Smooth muscle cell of the brain vasculature (primary cell): ENCODE measurements at places on chromosomes 7 and 10.

DNA sequence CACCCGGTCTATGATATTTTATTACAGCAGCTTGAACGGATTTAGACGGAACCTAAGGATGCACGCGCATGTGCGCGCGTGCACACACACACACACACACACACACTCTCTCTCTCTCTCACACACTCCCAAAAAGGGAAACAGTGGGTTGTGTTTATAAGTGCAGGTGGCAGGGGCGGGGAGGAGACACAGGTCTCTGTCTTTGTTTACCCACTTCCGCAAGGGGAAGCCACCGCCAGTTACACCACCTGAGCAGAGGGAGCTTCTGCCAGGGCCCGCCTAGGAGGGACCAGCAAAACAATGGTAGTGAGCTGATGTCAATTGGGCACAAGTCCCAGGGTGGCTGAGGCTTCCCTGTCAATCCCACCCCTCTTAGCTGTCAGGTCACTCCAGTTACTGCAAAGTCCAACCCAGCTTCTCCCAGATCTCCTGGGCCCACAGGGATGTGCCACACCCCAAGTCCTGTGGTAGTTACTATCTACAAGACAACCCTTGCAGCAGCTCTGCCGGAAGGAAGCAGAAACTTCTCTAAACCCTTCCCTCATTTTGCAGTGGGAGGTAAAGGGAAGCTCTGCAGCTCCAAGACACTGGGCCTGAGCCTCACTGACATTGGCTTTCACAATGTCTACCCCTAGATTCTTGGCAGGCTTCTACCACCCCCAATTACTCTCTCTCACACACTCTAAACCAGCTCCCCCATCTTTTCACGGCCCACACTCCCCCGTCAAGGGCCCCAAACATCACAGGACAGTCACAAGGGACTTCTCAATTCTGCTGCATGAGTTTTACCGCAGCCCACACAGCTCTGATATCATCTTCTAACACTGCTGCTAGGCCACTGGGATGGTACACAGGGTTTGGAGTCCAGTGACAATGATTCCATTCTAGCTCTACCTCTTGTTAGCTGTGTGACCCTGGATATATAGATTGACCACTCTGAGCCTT, 17.6 kb downstream of the ANXA11 start:
- DNase-seq: no peak

- no peak for DNase-seq
Measured at GRCh38 chr7:93051660-93052059, 66.1 kb downstream of the SAMD9 start.

GRCh38 chr7:117800406-117800805, 72.8 kb downstream of the CTTNBP2 start:
- DNase-seq: no peak

- DNase-seq: no peak
Measured at GRCh38 chr7:51476026-51476425, 159.4 kb upstream of the COBL start.

DNA sequence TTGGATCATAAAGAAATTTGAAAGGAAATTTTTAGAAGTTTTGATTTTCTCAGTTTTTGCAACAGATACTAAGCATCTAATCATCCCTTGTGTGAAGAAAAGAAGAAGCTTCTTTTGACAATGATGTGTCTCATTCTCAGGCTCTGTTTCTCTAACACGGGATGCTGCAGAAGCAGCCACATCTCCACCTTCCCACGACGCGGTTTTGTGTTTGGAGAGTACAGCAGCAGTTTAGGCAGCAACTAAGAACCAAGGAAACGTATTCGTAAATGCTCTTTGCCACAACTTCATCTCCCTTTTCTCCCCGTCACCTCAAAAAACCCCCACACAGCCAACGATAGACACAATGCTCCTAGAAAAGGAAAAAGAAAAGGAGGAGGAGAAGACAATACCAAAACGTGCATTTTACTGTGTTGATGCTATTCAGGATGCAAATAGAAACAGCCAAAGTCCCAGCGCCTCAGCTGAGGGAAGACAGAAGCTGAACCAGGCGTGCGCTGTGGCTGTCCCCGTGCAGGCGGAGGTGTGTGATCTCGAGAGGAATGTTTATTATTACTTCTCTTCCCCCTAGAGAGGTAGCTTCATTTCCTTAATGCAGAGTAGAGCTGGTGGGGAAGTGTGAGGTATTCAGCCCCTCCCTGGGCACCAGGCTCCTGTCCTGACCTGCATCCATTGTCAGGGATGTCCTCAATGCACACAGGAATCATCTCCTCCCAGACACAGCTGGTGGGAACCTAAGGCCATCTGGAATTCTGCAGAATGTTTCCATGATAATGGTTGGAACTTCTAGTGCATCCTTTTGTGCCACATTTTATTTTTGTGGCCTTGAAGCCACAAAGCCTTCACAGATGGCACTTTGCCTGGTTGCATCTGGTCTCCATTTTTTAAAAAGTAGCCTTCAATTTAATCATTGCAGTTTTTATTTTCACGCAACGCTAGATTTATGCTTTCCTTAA, 174.6 kb upstream of the KLF6 start:
- no peak for DNase-seq

GRCh38 chr10:9645404-9645803, 1372.3 kb upstream of the CELF2 start:
- no peak for DNase-seq

- DNase-seq: no peak
Measured at GRCh38 chr7:28001896-28002295, 178.7 kb downstream of the JAZF1 start.

DNA sequence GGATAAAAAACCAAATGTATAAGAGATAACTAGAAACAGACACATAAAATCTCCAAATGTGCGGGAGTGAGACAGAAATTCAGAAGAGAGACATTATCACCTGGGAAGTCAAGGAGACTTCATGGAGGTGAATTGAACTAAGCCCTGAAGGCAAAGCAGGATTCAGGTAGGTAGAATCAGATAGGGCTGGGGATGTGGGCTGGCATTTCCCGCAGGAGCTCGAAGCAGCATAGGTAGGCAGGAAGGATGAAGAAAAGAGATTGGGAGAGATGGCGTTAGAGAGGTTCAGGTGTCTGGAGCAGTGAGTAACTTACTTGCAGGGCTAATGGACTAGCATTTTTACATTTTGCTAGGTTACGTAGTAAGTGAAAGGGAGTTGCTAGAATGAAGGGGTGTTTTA, 58.2 kb upstream of the NRP1 start:
- DNase-seq: no peak
